ENCODE measurements at places on chromosomes 4 and X. TPM values are rescaled to one million over a fixed set of nuclear protein-coding genes. Genes with fewer than 3 reads are reported as not detected.

The CCKAR gene
- not detected for total RNA-seq

DNA sequence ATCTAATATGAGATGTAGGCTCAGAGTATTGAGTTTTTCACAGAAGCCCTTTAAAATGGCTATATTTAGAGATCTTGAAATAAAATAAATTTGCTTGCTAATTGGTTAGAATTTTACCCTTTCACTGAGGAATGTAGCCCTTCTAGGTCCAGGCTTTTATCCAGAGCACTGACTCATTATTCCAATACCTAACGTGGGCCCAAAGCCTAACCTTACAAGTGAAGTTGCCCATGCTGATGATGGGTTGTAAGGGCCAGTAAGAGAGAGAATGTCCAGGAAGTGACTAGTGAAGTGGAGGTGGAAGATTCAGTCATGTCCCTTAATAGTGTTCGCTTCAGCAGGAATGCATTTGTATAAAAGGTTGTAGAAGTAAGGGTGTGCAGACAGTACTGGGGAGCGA, 155.9 kb downstream of the STIM2 start:
- DNase-seq = no peak

- DNase-seq = no peak
Observed at GRCh38 chr4:169993531-169993930, 32.7 kb downstream of the MFAP3L start.

- no peak for DNase-seq
Observed at GRCh38 chrX:114372937-114373336, 210.9 kb upstream of the HTR2C start.

DNA sequence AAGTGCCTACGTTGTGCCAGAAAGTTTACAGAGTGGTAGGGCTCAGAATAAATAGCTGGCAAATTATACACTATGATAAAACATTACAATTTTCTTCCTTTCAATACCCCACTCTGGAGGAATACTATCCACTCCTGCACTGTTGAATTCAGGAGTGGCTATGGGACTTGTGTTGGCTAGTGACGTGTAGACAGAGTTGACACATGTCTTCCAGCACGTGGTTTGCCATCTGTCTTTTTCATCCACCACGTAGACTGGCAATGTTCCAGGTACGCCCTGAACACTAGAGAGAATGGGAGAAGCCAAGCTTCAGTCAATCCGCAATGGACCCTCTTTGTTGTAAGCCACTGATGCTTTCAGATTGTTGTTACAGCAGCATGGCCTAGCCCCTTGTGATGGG, 168.8 kb upstream of the RBPJ start:
- DNase-seq = no peak

DNA sequence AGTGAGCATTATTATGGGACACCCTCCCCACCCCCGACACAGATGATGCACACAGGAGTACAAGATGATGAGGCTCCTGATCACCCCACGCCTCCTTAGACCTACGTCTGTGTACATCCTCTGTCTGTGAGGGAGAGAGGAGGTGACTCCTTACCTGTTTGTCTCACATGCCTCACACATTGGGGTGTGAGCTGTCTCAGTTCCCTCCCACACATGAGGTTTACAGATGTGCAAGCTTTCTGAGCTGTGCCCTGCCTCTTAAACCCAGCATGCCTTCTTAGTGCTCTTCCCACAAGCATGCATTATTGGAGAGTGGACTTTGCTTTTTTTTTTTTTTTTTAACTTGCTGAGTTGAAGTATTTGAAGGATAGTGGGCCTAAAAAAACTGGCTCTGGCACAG, 76.7 kb downstream of the CLCN5 start:
- DNase-seq = no peak

- DNase-seq = no peak
Observed at GRCh38 chr4:107743532-107743931, 23.5 kb upstream of the PAPSS1 start.

DNA sequence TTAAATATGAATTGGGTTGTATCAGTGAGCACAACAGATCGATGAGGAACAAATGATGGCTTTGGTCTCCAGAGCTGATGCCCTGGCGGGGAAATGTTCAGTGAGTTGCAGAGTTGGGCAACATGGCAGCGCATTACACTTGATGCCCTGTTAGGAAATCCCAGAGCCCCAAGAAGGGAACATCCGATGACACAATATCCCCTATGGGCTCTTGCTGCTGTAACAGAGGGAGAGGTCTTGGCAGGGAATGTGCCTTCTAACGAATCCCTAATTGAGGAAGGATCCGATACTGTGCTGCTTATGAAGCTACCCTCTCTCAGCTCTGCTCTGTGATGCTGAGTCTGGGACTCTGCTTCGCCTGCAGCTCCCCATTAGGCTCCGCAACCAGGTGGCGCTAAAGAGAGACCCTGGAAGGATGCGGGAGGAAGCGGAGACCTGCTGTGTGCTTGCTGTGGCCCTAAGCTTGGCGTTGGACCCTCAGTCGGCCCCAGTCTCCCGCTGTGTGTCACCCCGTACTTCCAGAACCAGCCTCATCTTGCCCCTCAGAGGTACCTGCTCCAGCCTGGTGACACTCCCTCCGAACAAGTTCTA, 38.9 kb downstream of the PDHA1 start:
- DNase-seq = peak; percentile 55
